ENCODE measurements at places on chromosomes 3 and 15.

DNA sequence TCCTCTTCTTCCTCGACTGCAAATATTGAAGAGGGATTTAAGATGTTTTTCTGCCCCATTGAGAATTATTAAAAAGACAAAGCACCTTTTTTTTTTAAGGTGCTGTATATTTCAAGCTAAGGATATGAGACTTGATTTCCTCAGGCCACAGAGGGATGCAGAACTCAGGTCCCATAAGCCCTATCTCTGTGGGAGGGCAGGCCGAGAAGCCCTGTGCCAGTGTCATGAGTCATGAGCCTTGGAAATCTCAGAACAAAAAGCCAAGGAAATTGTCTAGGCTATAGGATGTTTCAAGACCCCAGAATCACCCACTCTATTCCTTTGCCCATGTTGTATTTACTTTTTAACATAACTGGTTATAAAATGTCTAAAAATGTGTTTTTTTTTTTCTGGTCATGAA, 7.3 kb downstream of the ESYT3 start:
- no peak for DNase-seq

- DNase-seq = no peak
These were observed 43.8 kb upstream of the ADAMTSL3 start for GRCh38 chr15:83610132-83610531.

DNA sequence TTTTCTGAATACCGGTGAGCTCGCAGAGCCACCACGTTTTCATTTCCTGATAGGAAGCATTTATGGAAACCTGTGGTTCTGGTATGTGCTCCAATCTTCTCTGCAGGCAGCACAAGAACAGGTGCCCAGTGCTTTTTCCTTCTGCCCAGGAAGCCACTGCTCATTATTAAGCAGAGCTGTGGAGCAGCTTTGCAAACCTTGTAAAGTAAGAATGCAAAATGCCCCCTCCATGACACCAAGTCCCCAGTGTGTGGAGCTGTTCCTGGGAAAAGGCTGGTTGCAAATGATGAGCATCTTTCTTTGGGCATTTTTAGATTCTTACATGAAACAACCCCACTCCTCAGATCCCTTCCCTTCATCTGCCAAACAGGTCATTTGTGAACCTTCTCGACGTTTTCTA, 65.7 kb upstream of the MRPL3 start:
- DNase-seq = no peak

GRCh38 chr3:106191913-106192312, 323.1 kb upstream of the CBLB start:
- DNase-seq = no peak

- DNase-seq = no peak
These were observed 85.5 kb downstream of the TGFBR2 start for GRCh38 chr3:30691944-30692343.

DNA sequence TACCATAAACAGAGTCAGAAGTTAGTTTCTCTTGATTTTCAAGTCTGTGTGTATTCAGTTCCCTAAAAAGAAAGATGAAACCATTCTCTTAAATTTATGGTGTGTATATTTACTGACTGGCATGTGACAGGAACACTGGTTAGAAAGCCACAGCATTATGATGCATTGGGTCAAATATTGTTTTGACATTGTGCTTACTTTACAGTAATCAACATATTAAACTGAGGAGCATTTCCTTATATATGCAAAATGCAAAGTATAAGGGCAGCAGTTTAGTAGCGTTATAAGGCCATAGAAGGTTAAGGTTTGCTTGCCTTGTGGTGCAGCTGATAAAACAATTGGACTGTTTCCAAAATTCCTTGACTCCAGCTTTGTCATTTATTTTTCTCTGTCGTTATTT, 72.9 kb downstream of the EPHA3 start:
- DNase-seq = no peak

- no peak for DNase-seq
These were observed 95.0 kb upstream of the NMNAT3 start for GRCh38 chr3:139772539-139773500.

- DNase-seq = no peak
These were observed 163.1 kb downstream of the MYRIP start for GRCh38 chr3:39972508-39972907.

DNA sequence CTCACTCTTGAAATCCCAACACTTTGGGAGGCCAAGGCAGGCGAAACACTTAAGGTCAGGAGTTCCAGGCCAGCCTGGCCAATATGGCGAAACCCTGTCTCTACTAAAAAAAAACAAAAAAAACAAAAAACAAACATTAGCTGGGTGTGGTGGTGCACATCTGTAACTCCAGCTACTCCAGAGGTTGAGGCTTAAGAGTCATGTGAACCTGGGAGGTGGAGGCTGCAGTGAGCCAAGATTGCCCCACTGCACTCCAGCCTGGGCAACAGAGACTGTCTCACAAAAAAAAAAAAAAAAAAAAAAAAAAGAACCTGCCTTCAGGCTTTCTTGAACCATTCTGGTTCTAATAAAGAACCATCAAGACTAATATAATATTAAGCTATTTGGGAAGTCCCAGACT, 16.5 kb downstream of the ARPP19 start:
- no peak for DNase-seq

DNA sequence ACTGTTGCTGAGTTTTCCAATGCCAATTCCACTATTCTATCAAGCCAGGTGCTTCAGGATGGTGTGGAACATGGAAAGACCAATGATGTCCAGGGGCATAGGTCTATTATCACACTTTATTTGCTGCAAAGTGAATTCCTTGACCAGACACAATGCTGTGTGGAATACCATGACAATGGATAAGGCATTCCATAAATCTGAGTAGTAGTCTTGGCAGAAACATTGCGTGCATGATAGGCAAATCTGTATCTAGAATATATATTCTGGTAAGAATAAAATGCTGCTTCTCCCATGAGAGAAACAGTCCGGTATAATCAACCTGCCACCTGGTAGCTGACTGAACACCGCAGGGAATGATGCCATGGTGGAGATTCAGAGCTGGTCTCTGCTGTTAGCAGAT, 70.0 kb upstream of the ALDH1A3 start:
- DNase-seq = no peak

DNA sequence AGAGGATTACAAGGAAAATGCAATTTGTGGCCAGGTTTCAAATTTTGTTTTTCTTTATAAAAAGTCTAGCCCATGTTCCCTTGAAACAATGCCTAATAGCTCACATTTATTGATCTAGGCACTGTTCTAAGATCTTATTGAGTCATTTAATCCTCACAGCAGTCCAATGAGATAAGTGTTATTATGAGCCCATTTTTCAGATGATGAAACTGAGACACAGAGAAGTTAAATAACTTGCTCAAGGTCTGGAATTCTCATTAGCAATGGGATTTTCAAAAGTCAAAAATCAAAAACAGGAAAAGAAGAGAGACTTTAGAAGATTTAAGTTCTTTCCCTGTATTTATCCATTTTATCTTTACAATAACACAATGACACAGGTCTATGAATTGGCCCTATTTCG, 90.0 kb upstream of the COL6A5 start:
- no peak for DNase-seq

DNA sequence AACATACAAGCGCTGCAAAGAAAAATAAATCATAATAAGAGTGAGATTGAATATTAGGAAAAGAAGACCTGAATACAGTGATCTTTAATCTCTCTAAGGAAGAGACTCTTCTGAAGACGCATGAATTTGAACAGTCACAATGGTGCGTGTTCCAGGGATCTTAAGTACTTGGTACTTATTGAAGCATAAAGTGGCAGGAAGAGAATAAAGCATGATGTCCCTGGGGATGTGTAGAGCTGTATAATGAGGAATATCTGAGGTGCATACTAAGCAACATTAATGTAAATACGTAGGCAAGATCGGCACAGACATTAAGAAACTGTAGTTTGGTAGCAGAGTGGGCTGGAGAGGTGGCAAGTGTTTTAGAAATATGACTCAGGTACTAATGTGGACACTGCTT, 246.2 kb upstream of the MCTP2 start:
- DNase-seq = no peak

DNA sequence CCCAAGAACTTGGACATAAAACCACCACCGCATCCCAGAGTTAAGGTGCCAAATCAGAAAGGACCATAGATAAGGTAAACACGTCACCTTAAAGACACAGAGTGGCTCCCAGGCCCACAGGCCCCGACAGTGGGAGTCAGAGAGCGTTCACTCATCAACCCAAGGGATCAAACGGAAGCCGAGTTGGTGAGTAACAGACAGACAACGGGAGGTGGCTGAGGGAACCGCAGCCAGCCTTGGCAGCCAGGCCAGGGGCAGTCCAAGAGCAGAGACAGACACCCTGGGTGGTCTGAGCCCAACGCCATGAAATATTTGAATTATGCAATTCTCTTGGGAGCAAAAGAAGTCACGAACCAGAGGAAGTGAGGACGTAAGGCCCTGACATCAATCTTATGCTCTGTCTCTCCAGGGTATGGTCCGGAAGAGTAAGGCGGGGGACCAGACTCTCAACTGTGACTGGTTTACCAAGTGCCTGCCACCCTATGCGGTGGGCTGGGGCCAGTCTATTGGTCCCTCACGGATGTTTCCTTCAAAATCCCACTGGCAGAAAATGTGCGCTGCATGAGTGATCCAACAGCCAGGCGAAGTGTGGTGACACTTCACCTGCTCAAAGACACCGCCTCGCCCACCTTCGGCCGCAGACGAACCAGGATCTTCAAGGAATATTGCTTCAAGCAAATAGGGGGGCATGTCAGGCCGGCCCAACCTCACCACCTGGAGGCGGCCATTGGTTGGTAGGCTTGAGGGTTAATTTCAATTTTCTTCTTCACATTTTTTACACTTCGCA, 34.3 kb downstream of the TMEM44 start:
- no peak for DNase-seq

DNA sequence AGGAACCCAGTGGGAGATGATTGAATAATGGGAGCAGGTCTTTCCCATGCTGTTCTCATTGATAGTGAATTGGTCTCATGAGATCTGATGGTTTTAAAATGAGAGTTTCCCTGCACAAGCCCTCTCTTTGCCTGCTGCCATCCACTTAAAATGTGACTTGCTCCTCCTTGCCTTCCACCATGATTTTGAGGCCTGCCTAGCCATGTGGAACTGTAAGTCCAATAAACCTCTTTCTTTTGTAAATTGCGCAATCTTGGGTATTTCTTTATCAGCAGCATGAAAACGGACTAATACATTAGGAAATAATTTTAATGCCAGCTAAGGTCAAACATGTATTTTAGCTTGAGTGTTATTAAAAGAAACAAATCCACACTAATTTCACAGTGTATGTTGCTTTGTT, 517.6 kb upstream of the ALCAM start:
- no peak for DNase-seq

GRCh38 chr3:42394579-42395288, 15.7 kb downstream of the LYZL4 start:
- DNase-seq = no peak

DNA sequence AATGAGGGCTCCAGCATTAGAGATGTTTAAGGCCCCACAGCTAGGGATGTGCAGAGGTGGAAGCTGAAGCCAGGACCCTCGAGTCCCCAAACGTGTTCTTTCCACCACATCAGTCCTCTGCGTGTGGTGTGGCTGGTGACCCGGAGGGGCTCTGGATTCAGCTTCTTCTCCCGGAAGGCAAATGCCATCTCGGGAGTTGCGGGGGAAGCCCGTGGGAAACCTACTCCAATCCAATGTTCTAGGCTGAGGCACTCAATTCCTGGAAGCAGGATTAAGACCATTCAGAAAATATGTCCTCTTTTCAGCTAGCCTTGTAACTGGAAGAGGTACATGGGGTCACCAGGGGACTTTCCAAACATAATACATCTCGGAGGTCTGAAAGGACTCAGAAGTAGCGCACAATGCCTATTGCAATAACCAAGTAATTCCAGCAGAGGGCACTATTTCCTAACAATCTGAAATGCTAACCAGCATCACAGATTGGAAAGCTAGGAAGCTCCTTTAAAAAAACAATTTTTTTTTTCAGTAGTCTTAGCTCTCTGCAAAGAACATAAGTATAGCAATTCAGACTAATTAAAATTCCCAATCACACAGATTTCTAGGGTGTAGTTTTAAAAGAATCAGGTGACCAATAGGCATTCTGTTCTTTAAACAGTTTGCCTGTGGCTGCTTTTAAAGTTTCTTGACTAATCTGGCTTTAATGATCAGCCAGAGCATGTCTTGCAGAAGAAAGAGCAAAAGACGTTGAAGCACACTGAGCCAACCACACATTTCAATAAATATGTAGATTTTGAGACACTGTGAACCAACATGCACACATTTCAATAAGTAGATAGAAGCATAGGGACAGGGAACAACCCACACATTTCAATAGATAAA, 36.1 kb downstream of the BNC1 start:
- no peak for DNase-seq

DNA sequence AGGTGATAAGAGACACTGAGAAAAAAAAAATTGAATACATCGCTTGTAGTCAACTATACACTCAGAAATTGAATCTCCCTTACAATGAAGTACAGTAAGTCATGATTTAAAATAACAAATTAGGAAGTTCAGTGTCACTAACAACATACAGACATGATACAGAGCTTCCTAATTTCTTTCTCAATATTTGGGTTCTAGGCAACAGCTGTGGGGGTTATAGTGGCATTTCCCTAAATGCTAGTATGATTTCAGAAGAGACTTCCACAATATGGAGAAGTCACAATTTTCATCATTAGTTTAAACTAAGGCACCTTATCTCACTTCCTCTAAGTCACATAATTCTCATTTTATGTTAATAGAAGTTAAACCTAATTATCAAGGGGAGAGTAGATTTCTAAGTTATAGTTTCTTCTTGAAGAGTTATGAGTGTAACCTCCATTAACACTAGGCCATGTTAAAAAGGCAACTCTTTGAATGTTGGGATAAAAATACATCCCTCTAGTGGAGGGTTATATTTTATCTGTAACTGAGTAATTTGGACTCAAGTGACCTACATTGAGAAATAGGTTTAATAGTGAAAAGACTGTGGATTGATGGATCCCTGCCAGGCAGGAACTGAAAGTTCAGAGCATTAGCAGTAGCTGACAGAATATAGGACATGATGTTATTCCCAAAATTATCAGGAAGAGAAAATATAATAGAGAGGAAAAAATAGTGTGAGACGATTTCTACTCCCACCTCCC, 286.0 kb upstream of the SUCLG2 start:
- DNase-seq = no peak

GRCh38 chr3:112115161-112115739, 17.8 kb downstream of the GCSAM start:
- DNase-seq = no peak

DNA sequence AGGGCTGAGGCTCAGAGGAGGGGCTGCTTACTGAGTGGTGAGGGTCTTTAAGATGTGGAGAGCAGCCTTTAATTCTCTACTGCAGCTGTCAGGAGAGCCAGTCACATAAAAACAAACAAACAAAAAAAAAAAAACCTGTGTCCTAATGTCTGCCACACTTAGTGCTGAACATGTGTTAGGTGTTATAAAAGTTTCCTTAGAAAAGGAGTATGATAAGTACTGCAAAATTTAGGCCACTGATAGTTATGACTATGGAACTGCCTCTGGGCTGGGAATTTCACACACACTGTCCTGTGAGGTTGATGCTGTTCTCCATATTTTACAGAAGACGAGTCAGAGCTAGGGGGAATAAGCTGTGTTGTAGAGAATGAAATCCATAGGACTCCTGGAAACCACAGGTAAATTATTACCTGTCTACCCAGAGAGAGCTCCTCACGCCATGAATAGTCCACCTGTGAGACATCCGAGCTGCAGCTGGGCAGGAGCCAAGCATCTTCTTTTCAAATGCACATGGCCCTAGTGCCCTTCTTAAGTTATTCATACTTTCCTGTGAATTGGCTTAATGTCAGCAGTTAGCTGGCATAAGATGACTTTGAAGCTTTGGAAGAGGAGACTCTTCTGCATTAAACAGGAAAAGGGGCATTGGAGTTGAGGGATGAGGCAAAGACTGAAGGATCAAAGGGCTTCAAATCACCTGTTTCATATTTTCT, 34.5 kb upstream of the SKOR1 start:
- no peak for DNase-seq

Data from CD4-positive, alpha-beta T cell (primary cell).